CD8-positive, alpha-beta memory T cell (primary cell): ENCODE measurements at places on chromosomes 1 and 21.

DNA sequence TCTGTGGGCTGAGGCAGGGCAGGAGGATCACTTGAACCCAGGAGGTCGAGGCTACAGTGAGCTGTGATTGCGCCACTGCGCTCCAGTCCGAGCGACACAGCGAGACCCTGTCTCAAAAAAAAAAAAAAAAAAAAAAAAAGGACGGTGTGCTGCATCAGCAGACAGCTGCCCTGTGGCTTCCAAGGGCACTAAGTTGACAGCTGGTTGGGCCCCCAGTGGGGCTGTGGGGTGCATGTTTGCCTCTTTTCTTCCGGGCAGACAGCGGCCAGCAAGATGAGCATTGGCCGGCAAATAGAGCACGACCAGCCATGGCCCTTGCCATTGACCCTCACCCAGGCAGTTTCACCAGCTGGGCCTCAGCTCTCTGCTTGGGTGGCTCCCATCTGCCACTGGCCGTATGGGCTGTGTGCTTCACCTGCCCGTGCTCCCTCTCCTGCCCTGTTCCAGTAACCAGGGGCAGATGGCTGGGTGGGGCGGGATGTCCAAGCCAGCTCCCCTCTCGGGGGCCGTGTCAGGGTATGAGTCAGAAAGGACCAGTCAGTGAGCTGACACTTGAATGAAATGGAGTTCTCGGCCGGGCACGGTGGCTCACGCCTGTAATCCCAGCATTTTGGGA lies 12.3 kb upstream of the SLC25A34 start:
- H3K4me3 ChIP-seq: no peak overlapping the region
- H3K27me3 ChIP-seq: no peaks in the 10 kb centered on the region
- DNase-seq: no peak

DNA sequence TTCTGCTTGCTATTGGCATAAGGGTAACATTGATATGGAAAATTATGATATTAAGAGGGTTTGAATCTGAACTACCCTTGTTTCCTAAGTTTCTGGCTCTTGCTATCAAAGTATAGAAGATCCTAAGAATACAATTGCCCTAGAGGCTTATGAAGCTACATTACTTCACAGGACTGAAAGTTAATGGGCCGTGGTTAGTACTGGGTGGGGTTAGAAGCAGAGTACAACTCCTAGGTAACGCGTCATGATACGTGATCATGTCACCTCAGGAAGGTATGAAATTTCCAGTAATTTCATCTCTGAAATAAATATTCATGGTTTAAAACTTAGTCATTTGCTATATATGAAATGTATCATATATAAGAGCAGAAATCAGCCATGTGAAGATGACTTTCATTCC lies 743.8 kb upstream of the NEGR1 start:
- H3K36me3 ChIP-seq: no peaks in the 10 kb centered on the region
- H3K27me3 ChIP-seq: no peaks in the 10 kb centered on the region
- H3K27ac ChIP-seq: no peak overlapping the region
- no peaks in the 10 kb centered on the region for H3K4me1 ChIP-seq

GRCh38 chr1:65075123-65075976 lies 72.7 kb upstream of the AK4 start:
- no peak overlapping the region for H3K4me3 ChIP-seq
- H3K36me3 ChIP-seq: no peaks in the 10 kb centered on the region
- H3K27ac ChIP-seq: no peak overlapping the region
- H3K27me3 ChIP-seq: no peaks in the 10 kb centered on the region

- peaks cover 7% of the 10 kb centered on the region for H3K27me3 ChIP-seq
- no peak for DNase-seq
- no peaks in the 10 kb centered on the region for H3K4me1 ChIP-seq
- no peak overlapping the region for H3K27ac ChIP-seq
These were observed 8.7 kb upstream of the SLC25A24 start for GRCh38 chr1:108208724-108209446.

- H3K27ac ChIP-seq: no peak overlapping the region
- H3K27me3 ChIP-seq: no peaks in the 10 kb centered on the region
- DNase-seq: no peak
- peaks cover 5% of the 10 kb centered on the region for H3K4me1 ChIP-seq
- no peaks in the 10 kb centered on the region for H3K36me3 ChIP-seq
These were observed 30.5 kb downstream of the TMCC2 start for GRCh38 chr1:205258261-205258691.

DNA sequence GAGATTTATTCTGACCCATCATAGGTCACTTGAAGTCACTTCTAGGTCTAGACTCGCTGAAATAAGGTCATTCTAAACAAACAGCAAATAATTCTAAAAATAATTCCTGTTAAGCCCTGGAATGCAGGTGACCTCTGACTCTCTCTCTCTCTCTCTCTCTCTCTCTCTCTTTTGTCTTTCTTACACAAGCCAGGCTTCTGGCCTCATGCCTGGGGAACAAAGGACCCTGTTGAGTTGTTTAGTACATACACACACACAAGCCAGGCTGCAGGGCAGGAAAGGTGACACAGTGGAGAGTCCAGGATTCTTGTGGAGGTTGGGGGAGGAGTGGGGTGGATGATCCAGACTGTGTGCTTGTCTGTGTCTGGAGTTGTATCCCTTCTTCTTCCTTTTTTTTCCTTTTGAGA lies 4.0 kb upstream of the MEX3A start:
- DNase-seq: no peak
- peaks cover 10% of the 10 kb centered on the region for H3K4me1 ChIP-seq
- H3K4me3 ChIP-seq: no peak overlapping the region
- H3K36me3 ChIP-seq: no peaks in the 10 kb centered on the region
- peaks cover 19% of the 10 kb centered on the region for H3K27me3 ChIP-seq
- no peak overlapping the region for H3K27ac ChIP-seq
